ENCODE measurements at places on chromosomes 5 and 9.
A peak's percentile ranks its signal among the peaks of the same experiment; 100 is the strongest.

DNA sequence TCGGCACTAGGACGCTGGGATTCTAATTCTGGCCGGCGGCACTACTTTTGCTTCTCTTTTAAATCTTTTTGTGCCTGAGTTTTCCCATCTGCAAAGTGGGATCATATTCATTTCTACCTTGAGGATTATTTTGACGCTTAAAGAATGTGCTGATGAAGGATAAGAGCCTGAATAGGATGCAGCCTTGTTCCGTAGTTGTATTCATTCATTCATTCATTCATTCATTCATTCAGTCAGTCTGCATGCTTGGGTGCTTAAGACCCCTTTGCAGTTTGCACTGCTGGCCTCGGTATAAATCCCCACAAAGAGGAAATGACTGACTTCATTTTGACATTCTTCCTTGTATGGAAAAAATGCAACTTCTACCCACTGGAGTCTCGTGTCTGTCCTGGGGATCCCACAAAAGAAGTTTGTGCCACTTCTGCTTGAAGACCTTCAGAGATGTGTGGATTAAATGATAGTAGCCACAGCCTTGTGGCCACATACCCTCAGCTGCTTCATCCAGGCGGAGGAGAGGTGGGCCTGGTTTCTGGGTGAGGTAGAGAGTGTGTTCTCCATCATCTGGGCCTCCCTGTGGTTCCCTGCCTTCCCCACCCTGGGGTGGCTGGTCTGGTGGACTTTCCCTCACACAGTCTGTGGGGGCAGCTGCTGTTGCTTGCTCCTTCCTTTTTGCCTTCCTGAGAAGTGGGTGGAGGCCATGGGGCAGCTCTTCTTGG, 62.6 kb downstream of the PPARGC1B start:
- no peak for DNase-seq

GRCh38 chr5:5313101-5313635, 109.3 kb upstream of the ICE1 start:
- no peak for DNase-seq

GRCh38 chr5:118144540-118144939, 843.8 kb downstream of the DTWD2 start:
- no peak for DNase-seq

DNA sequence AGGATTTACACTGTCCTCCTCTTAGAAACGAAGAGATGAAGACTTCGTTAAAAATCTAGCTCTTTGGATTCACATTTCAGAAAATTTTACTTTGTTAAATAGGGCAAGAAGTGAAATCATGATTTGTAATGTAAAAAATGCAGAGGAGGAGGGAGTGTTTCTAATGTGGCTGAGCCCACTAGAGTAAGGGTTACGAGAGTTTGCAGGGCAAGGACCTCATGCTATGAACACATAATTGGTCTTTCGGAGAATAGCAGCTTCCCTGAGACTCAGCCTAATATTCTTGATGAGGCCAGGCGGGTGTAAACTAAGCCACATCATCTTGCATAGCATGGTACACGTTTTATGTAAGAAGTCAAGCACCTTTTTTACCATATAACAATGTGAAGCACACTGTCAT, 191.0 kb upstream of the ADAMTS16 start:
- no peak for DNase-seq

GRCh38 chr5:36111238-36111637, 40.4 kb downstream of the LMBRD2 start:
- DNase-seq: no peak

GRCh38 chr5:42461033-42461432, 37.8 kb downstream of the GHR start:
- DNase-seq: no peak

DNA sequence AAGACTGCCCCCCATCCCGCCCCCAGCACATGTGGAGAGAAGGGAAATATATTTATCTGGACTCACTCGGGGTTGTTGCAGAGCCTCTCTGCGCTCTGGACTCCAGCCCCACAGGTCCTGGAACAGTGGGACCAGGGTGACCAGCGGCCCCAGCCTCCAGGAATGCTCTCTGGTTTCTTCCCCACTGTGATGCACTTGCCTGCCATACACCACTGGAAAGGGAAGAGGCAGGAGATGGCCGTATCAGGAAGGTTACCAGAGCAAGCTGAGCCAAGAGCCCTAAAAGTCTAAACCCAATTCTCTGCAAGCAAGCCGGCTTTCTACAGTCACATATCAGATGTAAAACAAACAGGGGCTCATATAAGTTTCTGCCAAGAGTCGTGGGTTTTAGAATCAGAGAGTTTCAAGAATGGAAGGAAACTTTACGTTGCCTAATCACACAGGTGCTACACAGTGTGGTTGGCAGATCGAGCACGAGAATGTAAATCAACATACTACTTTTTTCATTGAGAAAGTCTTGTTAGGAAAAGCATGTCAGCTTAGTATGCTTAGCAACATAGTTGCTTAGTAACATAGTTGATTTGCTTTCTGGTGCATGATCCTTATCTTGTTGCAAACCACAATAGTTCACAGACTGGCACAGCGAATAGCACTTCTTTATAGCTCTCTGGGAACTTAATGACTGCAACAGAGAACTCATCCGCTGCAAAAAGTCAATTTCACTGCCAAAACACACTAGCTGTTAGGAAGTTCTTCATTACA, 201.2 kb downstream of the TARS1 start:
- DNase-seq: no peak

GRCh38 chr9:13089666-13090065, 189.8 kb downstream of the MPDZ start:
- no peak for DNase-seq

- DNase-seq: no peak
Measured at GRCh38 chr5:150644514-150644913, 4.1 kb downstream of the SYNPO start.

DNA sequence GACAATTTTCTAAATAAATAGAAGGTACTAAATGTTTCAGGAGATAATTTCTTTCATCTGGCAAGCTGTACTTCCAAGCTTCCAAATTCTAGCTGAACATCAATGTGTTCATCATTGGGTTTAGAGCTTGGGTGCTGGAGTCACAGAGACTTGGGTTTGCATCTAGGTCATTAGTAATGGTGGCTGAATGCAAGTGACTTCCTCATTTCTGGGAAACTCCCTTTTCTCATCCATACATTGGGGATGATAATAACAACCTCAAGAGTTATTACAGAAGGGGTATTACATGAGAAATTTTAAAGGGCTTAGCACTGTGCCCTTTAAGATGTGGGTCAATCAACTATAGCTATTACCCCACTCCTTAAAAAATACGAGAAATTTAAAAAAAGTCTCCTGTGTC, 41.1 kb upstream of the KLF4 start:
- no peak for DNase-seq

DNA sequence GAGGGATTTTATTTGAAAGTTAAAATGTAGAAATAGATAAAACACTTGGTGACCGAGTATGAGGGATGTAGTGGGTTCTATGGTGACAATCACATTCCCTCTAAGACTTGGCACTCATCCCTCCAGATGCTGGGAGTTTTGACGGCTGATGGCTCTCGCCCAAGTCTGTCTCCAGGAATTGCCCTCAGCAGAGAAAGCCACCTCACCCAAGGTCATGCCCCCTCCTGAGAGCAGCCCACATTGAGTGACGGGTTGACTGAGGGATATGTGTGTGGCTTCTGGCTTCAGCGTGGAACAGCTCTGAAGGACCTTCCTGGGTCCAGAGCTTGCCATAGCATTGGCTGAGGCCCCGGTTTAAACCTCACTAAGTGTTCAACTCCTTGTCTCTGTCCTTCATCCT, 19.4 kb downstream of the CAVIN4 start:
- DNase-seq: no peak

DNA sequence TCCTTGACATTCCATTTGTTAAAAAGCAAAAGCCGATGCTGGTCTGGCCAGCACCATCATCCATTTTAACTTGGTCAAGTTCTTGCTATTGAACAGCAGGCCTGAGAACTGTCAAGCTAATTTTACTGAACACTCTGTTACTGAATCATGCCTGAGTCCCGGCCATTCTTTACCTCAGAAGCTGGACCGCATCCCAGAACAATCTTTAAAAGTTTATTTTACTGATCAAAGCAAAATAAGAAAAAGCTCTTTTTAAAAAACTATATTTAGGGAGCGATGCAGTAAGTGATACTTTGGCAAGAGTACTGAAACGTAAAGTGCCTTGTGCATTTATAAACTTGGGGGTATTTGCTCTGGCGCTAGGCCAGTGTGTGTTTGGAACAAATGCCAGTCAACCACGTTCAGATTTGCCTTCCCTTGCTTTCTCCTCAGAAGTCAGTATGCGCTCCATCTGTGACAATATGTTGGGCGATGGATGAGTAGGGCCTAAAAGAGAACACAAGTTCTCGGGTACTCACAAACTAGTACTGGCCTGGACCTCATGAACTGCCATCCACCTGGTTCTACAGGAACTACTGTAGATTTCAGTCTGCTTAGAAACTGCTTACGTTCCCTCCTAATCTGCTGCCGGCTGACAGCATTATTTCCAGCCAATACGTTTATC, 161.9 kb downstream of the MAPKAP1 start:
- peak; percentile 66 for DNase-seq

DNA sequence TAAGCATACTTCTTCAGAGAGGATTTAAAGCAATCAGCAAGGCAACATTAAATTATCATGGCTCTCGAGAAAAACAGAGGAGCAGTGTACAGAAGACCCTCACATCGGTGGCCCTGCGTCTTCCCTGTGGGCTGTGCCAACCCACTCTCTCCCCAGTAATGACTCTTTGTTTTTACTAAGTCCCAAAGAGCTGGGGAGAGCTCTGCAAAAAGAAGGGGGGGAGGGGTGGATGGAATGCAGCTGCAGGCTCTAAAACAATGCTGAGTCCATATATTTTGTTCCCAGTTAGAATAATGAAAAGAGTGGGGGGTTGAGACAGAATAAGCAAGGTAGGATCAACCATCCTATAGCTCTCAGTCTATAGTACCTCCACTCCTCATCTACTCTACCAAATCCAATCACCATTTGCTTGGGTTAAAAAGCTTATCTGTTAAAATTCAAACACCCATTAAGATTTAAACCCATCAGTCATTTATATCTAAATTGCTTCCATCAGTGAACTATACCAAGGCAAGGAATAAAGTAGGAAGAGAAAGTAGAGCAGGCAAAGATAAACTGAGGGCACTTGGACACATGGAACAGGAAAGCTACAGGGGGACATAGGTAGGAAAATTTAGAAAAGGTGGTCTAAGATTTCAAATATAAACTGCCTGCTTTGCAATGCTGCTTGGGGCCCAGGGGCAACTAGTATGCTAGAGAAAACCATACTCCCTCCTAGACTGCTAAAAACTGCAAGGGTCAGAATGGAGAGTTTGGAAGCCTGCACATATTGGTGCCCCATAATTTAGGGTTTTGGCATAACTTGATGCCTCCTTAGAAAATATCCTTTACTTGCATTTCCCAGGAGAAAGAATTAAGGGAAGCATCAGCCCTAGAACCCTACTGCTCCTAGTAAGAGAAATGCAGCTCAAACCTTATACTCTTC, 20.6 kb downstream of the ELL2 start:
- no peak for DNase-seq

DNA sequence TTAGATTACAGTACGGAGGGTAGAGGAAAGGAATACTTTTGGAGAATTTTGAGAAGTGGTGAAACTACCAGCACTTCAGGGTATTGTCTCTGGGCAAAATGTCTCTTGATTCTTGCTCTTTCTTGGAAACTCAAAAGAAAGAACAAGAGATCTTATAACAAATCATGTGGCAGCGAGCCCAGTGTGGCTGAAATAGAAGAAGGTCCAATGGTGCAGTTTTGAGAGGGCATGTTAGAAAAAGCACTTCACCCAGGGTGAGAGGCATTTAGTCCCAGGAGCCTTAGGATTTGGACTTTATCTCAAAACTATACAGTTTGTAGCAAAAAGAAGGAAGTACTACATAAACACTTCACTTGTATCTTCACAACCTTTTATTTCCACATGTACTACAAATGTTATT, 39.4 kb downstream of the NNT start:
- DNase-seq: no peak

DNA sequence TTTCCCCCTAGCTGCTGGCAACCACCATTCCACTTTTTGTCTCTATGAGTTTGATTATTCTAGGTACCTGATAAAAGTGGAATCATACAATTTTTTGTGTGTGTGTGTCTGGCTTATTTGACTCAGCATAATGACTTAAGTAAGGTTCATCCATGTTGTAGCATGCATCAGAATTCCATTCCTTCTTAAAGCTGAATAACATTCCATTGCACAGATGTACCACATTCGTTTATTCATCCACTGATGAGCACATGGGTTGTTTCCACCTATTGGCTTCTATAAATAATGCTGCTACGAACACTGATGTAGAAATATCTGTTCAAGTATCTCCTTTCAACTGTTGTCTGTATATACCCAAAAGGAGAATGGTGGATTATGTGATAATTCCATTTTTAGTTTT, 33.7 kb downstream of the AP3B1 start:
- DNase-seq: no peak

DNA sequence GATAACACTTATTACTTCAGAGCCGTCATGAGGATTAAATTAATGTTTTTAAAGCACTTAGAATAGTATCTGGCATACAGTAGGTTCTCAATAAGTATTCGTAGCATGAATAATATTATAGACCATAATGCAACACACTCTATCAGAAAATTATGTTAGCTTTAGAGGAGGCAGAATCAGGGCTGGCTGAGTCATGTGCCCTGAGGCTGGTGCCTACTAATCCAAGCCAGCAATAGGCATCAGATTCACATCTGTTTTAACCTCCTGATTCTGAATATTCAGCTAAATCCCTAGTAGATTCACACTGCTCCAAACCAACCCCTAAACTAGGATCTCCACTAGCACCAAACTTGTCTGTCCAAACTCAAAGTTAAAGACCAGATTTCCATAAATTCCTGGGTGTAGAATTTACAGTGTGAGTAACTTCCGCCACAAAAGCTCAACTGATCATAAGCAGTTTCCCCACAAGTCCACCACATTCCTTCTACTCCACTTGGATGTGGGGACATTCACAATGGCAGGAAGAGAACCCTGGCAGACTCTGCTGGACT, 170.0 kb upstream of the DAPK1 start:
- no peak for DNase-seq

GRCh38 chr9:123305879-123306278, 37.5 kb upstream of the STRBP start:
- DNase-seq: no peak

DNA sequence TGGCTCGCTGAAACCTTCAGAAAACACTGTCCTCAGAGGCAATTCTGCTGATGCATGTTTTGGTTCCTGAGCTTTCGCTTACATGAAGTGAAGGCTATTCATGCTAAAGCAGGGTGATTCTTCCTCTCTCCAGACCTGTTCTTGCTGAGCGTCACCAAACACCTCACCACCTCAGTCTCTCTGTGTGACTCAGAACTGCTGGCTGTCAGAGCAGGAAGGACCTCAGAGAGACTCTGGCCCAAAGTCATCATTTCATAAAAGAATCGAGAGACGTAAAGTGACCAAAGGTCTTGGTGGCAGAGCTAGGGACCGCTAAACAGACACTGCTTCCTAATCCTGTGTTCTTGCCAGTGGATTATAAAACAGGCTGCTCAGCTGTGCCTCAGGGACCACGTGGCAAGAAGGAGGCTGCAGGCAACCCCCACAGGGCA, 73.8 kb downstream of the LHFPL2 start:
- DNase-seq: no peak

- DNase-seq: no peak
Measured at GRCh38 chr5:179153921-179154345, 93.8 kb downstream of the ZNF354C start.

Measured in cerebellar cortex (tissue), 1 donor.